EL (cell line): ENCODE measurements at places on chromosomes 6 and 20.

DNA sequence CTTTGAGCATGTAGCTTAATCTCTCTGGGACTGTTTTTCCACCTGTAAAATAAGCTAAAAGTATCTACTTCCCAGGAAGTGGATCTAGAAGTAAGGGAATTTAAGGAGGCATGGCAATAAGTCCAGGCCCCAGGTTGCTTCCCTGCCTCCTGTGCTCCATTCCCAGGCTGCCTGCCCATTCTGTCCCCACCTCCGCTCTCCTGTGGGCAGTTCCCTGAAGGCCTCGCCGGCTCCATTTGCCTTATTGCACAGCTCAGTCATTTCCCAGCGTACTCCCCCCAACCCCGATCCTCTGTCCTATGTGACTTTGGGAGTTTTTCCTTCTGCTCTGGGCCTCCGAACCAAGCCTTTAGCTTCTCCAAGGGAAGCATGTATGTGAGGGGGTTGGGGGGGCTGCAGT, 4.6 kb downstream of the SLC29A1 start:
- DNase-seq: no peak

DNA sequence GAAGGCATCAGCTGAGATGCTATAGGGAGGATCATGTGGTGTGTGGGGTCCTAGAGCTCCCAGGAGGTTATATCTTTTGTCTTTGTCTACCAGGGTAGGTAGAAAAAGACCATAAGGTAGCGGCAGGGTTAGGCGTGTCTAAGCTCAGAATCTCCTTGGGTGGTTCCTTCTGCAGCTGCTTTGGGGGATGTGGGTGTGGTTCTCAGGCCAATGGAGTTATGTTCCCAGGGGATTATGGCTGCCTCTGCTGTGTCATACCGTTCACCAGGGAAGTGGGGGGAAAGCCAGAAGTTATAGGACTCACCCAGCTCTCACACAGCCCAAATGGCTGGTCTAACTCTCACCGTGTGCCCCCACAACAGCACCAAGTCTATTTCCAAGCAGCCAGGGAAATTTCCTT, 107.4 kb upstream of the ADGRB3 start:
- DNase-seq: no peak

- DNase-seq: peak; percentile 52
Observed at GRCh38 chr6:35173044-35173426, 31.9 kb upstream of the TCP11 start.

DNA sequence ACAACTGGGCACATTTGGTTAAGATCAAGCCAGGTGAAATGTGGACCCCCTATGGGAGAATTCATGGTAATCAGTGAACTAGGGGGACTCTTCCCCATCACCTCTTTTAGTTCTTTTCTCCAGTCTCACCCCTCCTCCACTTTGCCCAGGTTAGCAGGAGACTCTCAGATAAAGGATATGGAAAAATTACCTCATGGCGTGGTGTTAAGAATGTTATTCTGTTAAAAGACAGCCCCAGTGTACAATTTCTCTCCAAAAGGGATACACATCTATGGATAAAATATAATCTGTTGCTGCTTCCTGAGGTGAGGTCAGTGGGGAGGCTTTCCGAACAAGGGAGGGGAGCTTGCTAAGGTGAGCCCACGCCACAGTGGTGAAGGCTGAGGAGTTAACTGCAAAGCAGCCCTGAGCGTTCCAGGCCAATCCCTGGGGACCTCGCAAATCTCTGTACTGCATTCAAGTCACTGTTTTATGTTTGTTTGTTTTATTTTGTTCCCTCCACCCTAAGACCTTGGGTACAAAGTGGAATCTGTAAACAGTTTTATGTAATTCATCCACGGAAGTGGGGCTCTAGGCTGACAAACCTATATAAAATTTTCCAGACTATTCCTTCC, 52.0 kb downstream of the ADGRF1 start:
- no peak for DNase-seq

DNA sequence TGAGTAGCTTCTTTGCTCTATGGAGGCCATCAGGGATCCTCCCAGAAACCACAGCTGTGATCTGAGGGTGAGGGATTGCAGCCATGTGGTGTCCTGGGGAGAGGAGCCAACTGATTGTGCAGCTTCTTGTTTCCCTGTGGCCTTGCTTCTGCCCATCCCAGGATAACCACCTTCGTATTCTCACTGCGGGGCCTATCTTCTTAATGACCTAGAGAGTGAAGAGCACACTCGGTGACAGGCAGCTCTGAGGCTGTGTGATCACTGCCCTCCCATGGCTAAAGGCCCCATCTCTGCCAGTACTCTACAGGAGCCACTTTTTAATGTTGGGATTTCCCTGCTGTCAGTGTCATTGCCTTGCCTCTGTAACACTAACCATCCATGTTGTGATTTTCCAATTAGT, 5.3 kb upstream of the RAET1L start:
- no peak for DNase-seq

DNA sequence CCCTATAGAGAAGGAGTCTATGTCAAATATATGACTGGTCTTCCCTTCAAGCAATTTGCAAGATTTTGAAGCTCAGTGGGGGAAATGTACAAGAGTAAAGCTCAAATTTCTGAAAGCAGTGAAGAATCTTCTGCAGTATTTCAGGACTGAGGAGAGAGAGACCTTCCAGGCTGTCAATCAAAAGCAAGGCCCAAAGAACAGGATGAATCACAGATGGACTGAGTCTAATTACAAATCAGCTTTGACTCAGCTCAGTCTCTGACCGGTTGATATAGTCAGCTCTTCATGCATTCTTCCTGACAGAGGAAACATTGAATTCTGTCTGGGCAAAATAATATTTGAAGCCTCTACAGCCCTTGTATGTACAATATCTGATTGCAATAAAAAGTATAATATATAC, 7.7 kb upstream of the HTR1B start:
- peak; percentile 15 for DNase-seq

- DNase-seq: no peak
Observed at GRCh38 chr6:142824426-142824825, 120.5 kb downstream of the HIVEP2 start.

GRCh38 chr20:41534842-41535241, 83.3 kb downstream of the CHD6 start:
- peak; percentile 12 for DNase-seq
